Coronary artery (tissue), 2 donors: ENCODE measurements at places on chromosomes 3 and 15.
A peak's percentile ranks its signal among the peaks of the same experiment; 100 is the strongest.

GRCh38 chr3:166444756-166445155, 607.5 kb upstream of the BCHE start:
- no peak for DNase-seq

DNA sequence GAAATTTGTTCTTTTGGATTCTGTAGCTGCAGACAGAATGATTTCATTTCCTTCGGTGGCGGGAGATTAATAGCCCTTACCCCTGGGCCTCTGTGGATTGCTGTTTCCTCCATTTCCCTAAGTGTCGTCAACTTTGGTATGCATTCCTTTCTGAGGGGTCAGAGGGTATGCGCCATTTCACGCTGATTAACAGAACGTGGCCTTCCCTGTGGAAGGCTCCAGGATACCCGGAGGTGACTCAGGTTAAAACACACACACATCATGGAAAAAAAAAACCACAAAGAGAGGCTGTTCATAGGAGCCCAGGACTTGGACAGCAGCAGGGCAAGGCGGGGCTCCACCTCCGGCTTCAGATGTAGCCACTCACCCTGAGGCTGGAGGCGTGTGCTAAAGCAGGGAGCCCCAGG, 51.9 kb downstream of the EPHB1 start:
- peak; percentile 29 for DNase-seq

- DNase-seq = no peak
These were observed 313.9 kb upstream of the CCDC54 start for GRCh38 chr3:107063351-107063750.

- no peak for DNase-seq
These were observed 138.0 kb upstream of the RAD18 start for GRCh38 chr3:9101286-9101685.

DNA sequence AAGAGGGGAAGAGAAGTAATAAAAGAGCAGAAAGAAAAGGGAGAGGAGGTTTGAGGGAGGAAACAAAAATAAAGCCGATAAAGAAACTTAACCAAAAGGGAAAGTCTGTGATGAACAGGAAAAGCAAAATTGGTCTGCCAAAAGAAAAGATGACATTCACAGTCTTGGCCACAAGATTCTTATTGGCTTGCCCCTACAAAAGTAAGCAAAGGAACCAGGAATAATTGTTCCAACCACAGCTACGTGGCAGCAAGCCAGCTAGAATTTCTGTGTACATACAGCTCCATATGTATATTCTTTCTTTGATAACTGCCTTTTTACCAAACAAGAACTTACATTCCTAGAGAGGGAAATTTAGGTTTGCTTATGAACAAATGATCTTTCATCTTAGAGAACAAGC, 79.6 kb downstream of the MLH1 start:
- DNase-seq = no peak

DNA sequence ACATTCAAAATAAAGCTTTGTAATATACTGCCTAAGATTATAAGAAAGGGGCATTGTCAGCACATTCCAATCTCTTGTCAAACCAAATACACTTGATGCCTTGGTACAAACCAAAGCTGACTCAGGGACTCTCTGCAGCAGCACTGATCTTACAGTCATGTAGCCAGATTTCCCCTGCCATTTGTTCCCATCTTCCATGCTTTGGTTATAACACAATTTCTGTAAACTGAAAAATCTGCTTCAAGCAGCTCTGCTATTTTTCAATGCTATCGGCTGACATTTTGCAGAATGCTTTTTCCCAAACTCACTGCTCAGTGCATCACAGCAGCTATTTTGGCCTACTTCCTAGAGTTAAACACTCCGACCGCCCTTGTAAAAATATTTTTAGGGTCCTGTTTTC, 18.2 kb downstream of the PLOD2 start:
- DNase-seq = no peak

GRCh38 chr3:27025718-27026117, 343.5 kb downstream of the NEK10 start:
- no peak for DNase-seq
